NCI-H446 (cell line): ENCODE measurements at places on chromosomes 16 and 17.
A peak's percentile ranks its signal among the peaks of the same experiment; 100 is the strongest.

- no peak for DNase-seq
Measured at GRCh38 chr17:54680410-54680809, 220.2 kb upstream of the TOM1L1 start.

GRCh38 chr17:75872434-75873351, 5.7 kb downstream of the TRIM47 start:
- no peak for DNase-seq

- DNase-seq = no peak
Measured at GRCh38 chr16:72905581-72905980, 142.3 kb downstream of the ZFHX3 start.

DNA sequence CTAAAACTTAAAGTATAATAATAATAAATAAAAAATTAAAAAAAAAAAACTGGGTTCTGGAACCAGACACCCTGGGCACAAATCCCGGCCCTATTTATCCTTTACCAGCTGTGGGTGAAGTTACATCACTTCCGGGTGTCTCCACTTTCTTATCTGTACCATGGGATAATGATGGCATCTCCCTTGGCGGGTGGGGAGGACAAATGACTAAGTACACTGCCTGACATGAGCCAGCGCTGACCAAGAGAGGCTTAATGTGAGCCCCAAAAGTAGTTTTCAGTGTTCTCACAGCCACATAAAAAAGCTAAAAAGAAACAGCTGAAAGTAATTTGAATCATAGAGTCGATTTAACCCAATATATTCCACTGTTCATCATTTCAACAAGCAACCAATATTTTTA, 424.9 kb downstream of the SOX9 start:
- DNase-seq = no peak

GRCh38 chr17:7014995-7015958, 2.9 kb downstream of the RNASEK start:
- no peak for DNase-seq

DNA sequence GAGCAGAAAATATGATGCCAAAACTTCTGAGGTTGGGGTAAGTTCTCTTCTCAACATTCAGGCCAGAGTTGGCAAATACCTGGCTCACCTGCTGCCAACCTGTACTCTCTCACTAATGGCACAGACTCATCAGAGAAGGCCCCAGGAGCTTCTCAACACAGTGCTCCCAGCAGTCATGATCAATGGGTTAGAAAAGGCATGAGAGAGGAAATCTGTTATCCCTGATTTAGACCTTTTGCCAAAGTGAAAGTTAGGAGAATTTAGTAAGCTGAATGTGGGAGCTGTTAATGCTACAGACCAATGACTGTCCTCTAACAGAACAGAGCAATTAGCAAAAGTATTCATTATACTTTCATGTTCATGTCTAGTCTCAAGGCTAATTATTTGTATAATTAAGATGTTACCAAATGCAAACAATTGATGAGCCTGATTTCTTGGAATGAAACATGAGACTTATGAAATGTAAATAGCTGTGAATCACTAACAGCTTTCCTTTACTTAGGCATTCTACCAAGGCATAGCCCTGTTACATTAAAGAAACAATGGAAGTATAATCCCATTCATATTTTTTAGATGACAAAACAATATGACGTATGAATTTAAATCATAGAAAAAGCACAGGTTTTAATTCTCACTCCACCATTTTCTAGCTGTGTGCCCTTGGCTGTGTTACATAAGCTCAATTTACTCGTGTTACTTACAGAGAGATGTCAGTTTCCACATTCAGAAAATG, 68.7 kb upstream of the MARCHF10 start:
- DNase-seq = no peak

DNA sequence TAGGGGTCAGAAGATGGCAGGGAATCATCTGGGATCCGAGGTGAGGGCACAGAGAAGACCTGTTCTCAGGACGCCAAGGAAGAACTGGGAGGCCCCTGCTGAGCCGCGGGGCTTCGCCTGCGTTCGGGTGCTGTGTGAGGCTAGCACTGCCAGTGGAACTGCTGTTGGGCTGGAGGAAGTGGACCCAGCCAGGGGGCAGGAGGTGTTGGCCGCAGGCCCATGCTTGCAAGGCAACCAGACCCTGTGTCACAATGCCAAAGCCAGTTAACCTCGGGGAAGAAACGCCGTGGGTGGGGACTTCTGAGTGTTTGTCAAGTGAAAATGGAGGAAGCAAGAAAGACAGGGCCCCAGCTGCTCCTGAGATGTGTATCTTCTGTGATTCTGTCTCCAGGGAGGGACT, 185.5 kb downstream of the LGALS9B start:
- no peak for DNase-seq

DNA sequence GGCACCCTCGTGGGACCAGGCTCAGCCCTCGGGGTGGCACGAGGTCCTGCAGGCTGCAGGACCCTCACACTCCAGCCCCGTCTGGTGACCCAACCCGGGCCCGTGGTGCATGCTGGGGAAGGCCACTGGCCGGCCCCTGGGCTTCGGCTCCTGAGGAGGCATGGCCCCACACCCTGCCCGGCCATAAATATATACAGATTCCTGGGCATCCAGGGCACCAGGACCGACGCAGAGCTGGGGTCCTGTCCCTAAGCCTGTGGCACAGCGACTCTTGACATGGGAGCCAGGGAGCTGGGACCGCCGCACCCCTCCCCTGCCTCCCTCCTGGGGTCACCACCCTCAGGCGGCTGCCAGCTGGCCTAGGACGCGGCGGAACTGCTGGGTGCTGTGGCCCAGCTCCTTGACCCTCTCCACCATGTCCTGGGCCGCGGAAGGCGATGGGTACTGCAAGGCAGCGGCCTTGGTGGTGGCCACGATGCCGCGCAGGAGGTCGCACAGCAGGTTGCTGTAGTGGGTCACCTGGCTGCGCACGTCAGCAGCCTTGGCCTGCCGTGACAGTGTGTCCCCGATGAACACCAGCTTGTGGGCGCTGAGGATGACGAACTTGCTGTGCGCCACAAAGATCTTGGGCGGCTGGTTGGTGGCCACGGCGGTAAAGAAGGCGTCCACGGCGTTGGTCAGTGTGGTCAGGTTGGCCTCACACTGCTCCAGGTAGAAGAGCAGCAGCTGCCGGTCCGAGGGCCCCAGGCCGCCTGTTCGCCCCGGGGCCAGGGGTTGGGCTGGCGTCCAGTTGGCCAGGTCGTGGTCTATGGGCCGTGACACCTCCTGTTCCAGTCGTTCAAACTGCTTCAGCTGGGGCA, 10.6 kb downstream of the CTRB1 start:
- DNase-seq = no peak

DNA sequence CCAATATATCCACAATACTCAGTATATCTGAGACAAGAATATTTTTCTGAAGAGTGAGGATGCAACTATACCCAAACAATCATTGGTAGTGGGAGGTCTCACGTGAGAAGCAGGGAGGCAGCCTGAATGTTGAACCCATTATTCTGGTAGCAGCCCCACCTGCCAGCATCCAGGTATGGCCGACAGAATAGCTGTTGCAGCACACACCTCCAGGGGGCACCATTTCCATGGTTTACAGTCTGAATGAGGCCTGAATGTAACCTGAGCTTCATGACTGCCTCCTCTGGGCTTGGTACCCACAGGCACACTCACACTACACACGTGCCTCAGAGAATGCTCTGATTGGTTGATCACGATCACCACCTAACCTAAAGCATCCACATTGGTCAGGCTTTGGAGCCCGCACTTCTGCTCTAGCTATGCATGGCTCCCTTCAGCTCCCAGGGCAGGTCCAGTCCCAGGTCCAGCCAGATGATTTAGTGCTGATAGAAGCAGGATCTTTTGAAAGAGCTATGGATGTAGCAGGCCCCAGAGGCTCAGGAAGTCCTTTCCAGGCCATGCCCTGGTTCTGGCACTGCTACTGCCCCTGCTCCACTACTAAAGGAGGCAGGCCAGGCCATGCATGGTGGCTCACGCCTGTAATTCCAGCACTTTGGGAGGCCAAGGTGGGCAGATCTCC, 11.0 kb upstream of the CBFB start:
- peak; percentile 76 for DNase-seq

GRCh38 chr17:67082107-67082506, 37.8 kb downstream of the CACNG1 start:
- DNase-seq = no peak

- no peak for DNase-seq
Measured at GRCh38 chr16:15915555-15916081, 27.2 kb upstream of the CEP20 start.

GRCh38 chr16:2767891-2768290, 9.2 kb downstream of the ELOB start:
- no peak for DNase-seq

GRCh38 chr16:61564716-61565115, 471.5 kb downstream of the CDH8 start:
- DNase-seq = no peak

- no peak for DNase-seq
Measured at GRCh38 chr17:80060644-80061043, 24.2 kb downstream of the CCDC40 start.

GRCh38 chr16:10967986-10968385, 23.6 kb downstream of the CLEC16A start:
- no peak for DNase-seq

DNA sequence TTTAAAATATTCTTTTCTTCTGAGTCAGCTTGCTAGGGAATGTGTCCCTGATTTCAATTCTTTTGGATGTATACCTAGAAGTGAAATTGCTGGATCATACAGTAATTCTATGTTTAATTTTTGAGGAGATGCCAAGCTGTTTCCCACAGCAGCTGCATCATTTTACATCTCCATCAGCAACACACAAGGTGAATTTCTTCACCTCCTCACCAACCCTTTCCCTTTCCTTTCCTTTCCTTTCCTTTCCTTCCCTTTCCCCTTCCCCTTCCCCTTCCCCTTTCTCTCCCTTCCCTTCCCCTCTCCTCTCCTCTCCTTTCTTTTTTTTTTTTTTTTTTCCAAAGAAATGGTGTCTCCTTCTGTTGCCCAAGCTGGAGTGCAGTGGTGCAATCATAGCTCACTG, 45.4 kb upstream of the BRD7 start:
- DNase-seq = no peak

- DNase-seq = no peak
Measured at GRCh38 chr16:2089706-2090480, 42.1 kb downstream of the TSC2 start.

GRCh38 chr17:4540224-4540651, 14.9 kb downstream of the MYBBP1A start:
- DNase-seq = no peak

DNA sequence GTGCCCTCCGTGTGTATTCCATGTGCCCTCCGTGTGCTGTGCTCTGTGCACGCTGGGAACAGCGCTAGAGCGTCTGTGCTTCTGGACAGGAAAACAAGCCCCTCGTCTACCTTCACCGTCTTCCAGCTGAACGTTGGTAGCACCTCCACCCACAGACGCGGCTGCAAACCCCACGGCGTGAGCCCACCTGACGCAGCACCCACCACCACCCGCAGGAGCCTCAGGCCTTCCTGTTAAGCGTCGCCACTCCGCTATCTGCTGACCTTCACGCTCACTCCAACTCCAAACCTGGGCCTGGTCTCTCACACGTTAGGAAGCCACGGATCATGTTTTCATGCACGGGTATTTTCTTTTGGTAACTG, 56.6 kb downstream of the ENGASE start:
- DNase-seq = no peak

DNA sequence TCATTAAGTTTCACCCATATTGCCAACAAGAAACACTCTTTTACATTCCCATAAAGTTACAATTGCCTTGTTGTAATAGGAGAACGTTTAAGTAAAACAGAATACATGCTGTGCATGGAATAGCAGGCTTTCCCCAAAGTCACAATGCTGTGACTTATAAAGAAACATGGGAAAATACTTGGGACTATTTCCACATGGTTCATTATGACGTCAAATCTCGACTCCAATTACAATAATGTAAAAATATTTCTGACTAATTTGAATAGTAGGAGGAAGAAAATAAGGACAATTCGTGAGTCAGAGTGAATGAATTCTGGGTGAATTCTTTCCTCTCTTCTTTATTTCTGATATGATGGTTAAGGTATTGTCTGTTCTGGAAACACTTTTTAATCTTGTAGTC, 52.8 kb downstream of the CDH11 start:
- no peak for DNase-seq

DNA sequence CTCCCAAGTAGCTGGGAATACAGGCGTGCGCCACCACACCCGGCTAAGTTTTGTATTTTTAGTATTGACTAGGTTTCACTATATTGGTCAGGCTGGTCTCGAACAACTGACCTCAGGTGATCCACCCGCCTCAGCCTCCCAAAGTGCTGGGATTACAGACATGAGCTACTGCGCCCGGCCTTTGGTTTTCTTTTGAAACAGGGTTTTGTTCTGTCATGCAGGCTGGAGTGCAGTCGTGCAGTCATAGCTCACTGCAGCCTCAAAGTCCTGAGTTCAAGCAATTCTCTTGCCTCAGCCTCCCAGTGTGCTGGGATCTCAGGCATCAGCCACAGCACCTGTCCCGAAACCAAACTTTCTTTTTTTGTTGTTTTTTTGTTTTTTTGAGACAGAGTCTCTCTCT, 25.1 kb downstream of the PRR11 start:
- no peak for DNase-seq

DNA sequence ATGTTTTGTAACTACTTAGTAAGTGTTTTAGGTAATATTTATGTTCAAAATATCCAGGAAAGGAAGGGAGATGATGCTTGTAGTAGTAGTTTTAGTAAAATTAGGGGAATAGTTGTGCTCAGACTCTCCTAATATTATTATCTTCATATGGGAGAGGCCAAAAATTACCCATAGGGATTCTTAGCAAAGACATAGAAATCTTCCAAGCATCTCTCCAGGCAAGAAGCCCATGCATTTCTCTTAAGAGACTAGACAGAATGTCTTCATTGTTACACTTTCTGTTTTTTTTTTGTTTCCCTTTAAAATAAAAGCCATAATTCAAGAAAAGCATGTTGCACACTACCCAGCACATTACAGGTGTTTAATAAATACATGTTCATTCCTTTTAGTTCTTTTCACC, 180.6 kb downstream of the CYB561 start:
- no peak for DNase-seq

DNA sequence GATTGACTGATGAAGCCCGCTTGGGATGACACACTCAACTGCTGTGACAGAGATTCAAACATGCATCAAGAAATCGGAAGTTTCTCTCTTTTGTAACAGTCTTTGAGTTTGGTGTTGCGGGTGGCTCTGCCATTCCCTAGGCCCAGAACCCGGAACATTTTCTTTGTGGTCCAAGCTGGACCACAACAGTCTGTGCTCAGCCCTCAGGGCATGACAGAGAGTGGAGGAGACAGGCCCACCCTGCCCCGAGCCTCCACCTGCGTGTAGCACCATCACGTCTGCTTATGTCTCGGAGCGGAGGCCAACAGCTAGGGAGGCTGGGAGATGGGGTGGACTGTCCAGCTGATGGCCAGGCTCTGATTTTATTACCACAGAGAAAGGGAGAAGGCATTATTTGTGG, 64.5 kb downstream of the SHISA6 start:
- no peak for DNase-seq
